ENCODE measurements at places on chromosomes 5 and 9.

GRCh38 chr5:36377192-36377591 lies 75.5 kb upstream of the RANBP3L start:
- no peak for DNase-seq

DNA sequence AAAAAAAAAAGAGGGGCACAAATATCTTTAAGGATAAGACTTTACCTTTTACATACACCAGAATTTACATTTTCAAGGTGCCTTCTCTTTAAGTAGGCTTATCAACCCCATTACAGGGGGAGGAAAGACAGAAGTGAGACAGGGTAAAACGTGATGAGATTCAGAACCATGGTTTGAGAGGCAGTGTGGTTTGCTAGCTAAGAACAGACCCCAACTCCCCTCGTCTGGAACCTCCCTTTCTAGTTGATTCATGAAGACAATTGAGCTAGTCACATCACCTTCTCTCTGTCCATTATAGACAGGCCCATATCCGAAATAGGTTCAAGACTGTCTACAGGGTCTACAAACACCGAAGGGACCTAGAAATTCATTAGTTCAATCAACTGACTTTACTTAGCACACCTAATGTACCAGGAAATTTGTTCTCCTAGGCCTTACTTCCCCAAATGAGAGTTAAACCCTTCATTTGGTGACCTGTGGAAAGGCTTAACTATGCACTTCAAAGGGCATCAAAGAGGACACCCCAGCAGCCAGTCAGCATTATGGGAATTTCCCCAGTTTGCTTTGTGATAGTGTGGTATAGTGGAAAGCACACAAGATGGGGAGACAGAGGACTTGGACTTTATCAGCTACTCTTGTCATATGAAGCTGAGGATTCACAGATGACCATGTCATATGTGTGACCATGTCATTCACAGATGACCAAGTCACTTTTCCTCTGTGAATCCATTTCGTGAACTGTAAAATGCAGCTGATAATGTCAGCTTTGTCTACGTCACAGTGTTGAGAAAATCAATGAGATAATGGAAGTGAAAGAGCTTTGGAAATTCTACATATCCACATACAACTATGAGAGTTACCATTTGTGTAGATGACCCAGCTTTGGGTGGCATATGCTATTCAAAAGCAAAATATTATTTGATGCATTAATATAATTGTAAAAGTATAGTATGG lies 40.2 kb upstream of the CYFIP2 start:
- no peak for DNase-seq

DNA sequence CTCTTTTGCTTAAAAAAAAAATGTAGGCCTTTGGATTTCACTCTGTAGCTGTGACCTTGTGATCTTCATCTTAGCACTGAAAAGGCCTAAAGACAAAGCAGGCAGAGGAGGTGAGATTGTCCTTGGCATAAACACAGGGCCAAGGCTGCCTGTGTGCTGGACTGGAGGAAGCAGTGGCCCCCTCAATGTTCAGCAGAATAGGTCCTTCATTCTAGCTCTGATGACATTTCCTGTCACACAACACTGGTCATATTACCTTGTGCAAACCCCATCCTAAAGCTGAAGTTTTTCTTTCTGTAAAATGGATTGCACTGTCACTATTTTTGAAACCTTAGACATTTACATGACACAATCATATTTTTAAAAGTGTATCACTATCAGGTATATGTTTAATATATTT lies 147.4 kb downstream of the INSYN2B start:
- DNase-seq, result no peak

- no peak for DNase-seq
Observed at GRCh38 chr5:94750681-94751080, 132.2 kb downstream of the SLF1 start.

DNA sequence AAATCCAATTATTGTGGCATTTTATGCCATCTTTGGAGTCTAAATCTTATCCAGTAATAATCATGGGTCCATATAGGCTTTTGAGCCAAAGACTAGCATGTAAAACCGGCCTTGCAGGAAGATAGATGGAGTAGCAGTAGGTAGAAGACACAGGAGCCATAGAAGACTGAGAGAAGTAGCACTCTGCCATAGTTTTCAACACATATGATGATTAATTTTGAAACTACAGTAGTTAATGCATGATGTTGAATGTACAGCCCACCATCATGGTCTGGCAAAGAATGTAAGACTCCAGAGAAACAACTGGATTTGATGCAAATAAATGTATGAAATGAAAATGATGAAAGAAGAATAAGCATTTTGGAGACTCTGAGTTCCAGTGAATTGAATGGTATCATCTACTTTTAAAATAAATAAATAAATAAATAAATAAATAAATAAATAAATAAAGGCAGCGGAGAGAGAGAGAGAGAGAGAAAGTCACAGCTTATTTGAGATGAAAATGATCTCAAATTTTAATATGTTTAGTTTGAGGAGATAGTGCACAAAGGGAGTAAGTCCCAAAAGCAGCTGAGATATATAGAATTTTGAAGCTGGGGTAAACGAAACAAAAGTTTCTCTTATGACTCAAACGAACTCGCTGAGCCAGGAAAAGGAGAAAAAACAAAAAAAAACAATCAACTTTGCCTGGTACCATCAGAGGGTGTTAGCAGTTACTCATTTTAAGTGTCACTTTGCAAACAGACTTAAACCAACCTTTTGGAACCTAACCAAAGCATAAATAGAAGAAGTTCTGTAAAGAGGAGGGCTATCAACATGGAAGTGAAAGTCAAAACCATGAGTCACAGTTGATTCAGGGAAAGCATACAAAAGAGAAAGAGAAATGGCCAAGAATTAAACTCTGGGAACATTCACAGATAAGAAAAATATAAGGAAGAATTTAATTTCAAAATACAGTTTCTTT lies 388.7 kb downstream of the CETN3 start:
- DNase-seq, result no peak
